ENCODE measurements at places on chromosomes 5 and 9.

GRCh38 chr9:123424131-123424530 is 68.1 kb downstream of the CRB2 start:
- no peak for DNase-seq

- peak; percentile 23 for DNase-seq
These were observed 162.2 kb downstream of the OXCT1 start for GRCh38 chr5:41707853-41708603.

- no peak for DNase-seq
These were observed 99.7 kb downstream of the MAP1B start for GRCh38 chr5:72206994-72207393.

DNA sequence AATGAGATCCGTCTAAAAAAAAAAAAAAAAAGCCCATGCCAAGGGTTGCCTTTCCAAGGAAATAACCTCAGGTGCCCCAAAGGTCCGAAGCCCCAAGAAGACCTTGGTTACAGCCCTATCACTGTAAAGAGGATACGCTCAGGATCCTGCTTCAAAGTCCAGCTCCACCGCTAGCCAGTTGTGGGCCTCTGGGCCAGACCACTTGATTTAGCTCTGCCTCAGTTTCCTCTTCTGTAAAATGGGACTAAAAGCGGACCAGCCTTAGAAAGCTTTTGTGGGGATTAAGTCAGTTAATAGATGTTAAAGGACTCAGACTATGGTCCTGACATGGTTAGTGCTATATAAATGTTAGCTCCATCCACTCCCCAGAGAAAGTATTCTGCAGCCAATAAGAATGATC is 48.7 kb upstream of the ORM1 start:
- no peak for DNase-seq

GRCh38 chr9:6212722-6213375 is 2.8 kb upstream of the IL33 start:
- DNase-seq = no peak

- no peak for DNase-seq
These were observed 15.9 kb downstream of the SEC24A start for GRCh38 chr5:134664448-134664847.

DNA sequence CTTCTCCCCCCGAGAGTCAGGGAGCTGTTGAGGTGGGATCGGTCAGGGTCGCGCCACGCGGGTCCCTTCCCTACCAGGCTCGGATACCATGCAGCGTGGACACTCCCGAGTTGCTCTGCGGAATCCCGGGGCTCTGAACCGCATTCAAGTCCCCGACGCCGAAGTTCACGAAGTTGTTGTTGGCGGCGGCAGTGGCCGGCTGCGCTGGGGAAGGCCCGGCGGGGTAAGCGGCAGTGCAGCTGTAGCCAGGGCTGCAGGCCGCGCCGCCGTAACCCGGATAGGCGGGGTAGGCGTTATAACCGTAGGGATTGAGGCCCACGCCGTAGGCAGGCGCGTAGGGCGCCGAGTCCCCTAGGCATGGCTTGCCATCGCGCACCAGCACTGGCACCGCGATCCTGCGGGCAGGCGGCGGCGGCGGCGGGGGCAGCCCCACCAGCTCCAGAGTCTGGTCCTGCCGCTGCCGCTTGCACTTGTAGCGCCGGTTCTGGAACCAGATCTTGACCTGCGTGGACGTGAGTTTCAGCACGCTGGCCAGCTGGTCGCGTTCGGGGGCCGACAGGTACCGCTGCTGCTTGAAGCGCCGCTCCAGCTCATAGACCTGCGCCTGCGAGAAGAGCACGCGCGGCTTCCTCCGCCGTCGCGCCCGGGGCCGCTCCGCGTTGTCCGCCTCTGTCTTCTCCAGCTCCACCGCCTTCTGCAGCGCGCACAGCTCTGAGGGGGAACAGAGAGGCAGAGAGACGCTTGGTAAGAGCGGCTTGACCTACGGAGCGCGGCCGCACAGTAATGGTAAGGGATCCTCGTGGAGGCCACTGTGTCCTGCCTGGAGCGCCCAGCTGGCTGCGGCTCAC is 2.3 kb downstream of the NKX2-5 start:
- no peak for DNase-seq

Measured in LoVo (cell line).